ENCODE measurements at places on chromosomes 1 and 21. TPM values are rescaled to one million over a fixed set of nuclear protein-coding genes. Genes with fewer than 3 reads are reported as not detected.

Gene INKA2
- not detected for total RNA-seq

Gene S100A14
- total RNA-seq = not detected

Gene BLACAT1
- not detected for total RNA-seq

DNA sequence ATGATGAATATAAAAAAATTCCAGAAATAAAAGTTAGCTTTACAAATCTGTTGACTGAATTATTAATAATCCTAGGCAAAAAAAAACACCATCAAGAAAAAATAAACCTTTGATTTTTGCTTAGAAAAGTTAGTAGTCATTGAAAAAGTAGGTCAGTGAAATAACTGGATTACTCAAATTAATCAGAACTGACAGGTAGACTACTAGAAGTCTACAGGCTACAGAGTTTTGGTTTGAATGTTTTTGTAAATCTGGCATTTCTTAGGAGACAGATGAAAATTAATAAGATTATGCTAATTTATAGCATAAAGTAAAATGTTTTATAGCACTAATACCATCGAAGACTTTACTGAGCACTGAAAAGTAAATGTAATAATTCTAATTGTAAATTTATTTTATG, 511.9 kb downstream of the PTPRC start:
- no peak for DNase-seq
- no peaks in the 10 kb centered on the region for H3K27me3 ChIP-seq
- H3K27ac ChIP-seq = no peak overlapping the region
- H3K36me3 ChIP-seq = no peaks in the 10 kb centered on the region
- no peak overlapping the region for H3K4me3 ChIP-seq

DNA sequence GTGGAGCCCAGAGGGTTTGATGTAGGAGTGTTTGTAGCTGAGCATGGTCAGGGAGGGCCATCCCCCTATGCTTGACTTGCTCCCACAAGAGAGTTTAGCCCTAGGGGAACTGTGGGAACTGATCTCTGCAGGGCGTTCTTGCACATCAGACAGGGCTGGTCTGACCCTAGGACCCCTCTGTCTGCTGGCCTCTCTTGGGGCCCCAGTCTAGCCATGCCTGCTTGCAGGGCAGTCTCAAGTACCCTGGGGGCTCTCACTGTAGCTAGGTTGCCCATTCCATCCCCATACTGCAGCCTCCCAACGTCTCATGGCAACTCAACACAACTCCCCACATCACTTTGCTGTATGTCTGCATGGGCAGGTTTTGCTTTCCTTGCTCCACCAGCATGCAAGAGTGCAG, 1250.7 kb upstream of the B3GALT2 start:
- no peaks in the 10 kb centered on the region for H3K36me3 ChIP-seq
- H3K27me3 ChIP-seq = no peaks in the 10 kb centered on the region
- no peak for DNase-seq
- H3K4me3 ChIP-seq = no peak overlapping the region
- no peak overlapping the region for H3K27ac ChIP-seq

DNA sequence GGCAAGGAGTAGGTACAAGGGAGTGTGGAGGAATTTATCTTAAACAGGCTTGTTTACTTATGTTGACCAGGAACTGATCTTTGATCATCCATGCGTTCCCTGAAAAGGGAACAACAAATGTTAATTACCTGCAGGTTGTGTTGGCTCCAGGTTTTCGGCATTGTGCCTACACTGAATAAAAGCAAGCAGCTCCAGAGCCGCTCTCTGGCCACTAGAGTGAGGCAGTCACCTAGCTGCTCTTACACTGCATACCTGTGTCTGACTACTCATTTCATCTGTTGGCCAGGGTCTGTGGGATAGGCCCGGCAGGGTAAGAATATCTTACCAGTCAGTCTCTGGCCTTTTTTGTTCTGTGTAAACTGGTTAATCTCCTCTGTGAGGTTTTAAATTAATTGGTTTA, 183.6 kb downstream of the HFM1 start:
- no peaks in the 10 kb centered on the region for H3K36me3 ChIP-seq
- H3K4me3 ChIP-seq = no peak overlapping the region
- no peak overlapping the region for H3K27ac ChIP-seq
- DNase-seq = no peak
- no peaks in the 10 kb centered on the region for H3K4me1 ChIP-seq

- peaks cover 67% of the 10 kb centered on the region for H3K36me3 ChIP-seq
- no peaks in the 10 kb centered on the region for H3K27me3 ChIP-seq
- H3K27ac ChIP-seq = no peak overlapping the region
- peaks cover 47% of the 10 kb centered on the region for H3K4me1 ChIP-seq
- DNase-seq = no peak
- no peak overlapping the region for H3K4me3 ChIP-seq
Observed at GRCh38 chr1:9696793-9697192, 45.3 kb downstream of the PIK3CD start.

All from CD4-positive, alpha-beta T cell (primary cell).